RWPE1 (cell line): ENCODE measurements at places on chromosomes 16 and 17.

DNA sequence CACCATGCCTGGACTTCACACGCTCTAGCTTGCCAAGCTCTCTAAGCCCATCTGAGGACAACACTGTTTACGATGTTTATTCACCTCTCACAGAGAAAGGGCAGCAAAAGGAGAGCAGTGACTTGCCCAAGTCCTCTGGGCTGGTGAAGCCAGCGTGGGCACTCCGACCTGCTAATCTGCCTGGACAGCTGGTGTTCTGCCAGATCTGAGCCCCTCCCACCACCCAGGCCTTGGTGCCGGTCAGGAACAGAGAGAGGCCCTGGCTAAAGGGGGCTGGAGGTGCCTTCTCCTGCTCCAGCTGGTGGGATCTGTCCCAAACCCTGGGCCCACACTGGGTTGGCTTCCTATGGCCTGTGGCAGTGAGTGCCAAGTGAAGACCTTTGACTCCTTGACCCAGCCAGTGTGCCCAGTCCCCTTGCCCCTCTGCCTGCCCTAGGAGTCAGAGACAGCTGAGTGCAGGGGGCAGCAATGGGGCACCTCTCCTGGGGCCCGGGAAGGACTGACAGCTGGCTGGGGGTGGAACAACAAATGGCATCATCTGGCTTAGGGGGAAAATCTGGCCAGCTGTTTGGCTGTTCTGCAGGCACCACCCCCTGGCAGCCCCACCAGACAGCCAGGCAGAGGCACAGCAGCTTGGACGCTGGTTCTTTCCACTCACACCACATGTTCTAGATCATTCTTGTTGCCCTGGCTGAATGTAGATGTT is 1.8 kb upstream of the SLC4A1 start:
- DNase-seq = no peak

GRCh38 chr17:57662644-57663308 is 82.3 kb downstream of the CCDC182 start:
- peak; percentile 98 for DNase-seq

GRCh38 chr17:83190004-83190385 is 110.6 kb downstream of the METRNL start:
- DNase-seq = no peak

DNA sequence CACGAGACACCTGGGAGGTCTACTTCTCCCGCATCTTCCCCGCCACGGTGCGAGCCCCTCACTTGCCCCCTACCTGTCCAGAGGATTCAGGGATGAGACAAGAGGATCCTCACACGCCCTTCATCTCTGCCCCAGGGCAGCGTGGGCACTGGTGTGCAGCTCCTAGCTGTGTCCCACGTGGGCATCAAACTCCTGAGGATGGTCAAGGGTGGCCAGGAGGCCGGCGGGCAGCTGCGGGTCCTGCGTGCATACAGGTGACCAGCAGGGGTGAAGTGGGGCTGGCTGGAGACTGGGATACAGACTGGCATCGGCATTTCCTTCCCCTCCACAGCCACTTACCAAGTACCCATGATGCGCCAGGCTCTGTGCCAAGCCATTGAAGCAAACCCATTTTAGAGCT is 28.4 kb upstream of the ALKBH5 start:
- no peak for DNase-seq

GRCh38 chr17:55749985-55750384 is 866 bp upstream of the PCTP start:
- DNase-seq = no peak

DNA sequence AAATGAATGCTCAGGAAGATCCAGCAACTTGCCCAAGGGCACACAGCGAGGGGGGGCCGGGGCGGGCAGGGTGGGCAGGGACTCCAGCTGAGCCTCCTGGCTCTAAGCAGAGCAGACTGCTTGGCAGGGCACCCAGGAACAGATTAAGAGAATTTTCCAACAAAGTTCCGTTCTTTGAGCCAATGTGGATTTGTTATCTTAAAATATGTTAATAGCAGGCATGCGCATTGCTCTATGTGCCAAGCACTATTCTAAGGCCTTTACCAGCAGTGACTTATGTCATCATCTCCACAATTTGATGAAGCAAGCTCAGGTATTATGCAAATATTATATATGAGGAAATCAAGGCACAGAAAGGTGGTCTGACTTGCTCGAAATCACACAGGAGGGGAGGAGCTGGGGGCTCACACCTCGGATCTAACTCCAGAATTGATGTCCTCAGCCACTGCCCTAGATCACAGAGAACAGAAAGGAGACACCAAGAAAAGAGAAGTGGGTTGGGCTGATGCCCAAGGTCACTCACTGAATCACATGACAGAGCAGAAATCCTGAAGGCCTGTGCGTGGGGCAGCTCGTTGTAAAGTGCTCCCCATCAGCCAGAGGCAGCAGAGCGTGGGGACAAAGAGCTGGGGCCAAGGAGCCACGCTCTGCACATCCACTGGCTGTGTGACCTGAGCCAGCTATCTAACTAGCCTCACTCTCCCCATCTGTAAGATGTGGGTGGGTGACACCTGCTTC is 23.2 kb upstream of the MEAK7 start:
- DNase-seq = no peak

DNA sequence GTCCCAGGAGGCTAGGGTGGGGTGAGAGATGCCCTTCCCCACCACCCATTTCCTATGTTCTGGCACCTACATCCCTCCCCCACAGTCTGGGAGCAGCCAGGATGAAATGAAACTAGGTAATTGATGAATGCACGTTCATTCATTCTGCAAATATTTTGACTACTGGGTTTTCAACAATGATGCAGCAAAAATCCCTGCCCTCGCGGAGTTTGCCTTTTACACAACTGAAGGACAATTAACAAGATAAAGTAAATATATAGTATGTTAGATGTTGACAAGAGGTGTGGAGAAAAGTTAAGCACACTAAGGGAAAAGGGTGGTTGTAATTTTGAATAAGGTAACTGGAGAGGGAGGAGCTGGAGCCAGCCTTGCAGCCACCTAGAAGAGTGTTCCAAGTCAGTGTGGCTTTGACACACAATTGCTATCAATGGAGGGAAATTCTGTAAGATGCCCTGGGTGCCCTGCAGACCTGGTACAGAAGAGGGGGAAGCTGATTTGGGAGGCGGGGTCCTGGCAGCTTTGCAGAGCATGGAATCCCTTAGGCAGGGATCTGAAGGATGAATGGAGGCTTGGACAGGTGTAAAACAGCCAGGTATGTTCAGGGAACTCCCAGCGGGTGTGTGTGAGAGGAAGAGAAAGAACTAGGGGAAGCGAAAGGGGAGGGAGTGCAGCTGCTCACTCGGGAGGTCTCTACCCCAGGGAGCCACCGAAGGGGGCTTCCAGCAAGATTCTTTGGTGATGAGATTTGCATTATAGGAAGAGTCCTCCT is 2.5 kb downstream of the TMEM92 start:
- no peak for DNase-seq

DNA sequence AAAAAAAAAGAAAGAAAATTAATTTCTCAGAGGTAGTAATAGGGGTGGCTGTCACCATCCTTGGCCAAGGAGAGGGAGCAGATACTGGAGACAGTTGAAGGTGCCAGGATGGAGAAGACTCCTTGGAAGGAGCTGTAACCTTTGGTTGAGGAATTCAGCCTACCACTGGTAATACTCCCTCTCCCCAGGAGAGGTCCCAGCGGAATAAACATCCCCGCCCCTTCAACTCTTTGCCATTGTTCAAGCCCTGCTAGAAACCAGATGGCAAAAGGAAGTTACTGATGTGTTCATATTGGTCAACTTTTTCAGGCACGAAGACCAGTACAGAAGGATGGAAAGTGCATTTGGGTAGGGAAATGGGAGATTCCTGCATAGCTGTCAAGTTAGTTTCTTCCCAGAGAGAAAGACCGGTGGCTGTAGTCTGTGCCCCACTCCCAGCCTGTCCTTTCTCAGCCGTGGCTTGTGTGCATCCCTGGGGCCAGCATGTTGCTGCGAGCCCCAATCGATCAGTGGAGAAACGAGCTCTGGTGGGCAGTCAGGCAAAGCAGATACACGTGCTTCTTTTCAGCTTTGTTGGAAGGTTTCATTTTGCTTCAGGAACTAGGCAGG is 612.1 kb downstream of the MAF start:
- DNase-seq = no peak

GRCh38 chr16:19785512-19786130 is 67.5 kb downstream of the IQCK start:
- no peak for DNase-seq

DNA sequence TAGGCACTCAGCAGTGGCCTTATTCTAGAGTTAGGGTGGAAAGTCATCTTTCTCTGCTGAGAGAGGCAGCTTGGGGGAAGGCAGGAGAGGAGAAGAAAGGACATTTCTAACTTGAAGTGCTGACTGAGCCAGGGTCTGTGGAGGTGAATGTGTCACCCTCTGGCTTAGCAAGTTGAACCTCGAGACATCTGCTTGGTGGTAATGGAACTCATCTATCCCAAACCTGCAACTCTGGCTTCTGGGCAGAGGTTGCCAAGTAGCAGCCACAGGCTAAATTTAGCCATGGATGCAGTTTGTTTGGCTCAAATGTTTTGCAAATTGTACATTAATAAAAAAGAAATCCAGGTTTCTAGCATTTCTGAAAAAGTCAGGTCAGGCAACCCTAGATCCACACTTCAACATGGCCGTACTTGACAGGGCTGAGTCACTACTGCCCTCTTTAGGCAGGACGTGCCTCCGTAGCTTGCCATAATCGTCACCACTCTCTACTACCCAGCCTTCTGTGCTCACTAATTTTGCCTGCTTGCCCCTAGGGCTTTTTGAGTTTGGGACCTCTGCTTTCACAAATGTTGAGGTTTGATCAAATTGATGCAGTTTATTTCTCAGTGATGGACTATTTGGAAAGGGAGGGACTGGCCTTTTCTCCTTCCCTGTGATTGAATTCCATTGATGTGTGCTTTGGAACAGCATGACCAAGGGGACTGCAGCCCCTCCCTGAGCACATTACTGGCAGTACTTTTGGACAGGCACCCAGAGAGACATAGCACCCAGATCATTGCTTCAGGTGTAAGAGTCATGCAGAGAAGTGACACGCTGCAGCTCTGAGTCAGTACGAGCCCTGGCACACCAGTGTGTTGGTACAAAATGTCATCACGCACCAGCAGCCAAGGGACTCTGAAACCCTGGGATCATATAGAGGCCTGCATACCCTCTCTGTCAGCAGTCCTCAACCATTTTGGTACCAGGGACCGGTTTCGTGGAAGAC is 5.2 kb downstream of the CDH13 start:
- no peak for DNase-seq

GRCh38 chr17:74568106-74568873 is 981 bp upstream of the CD300H start:
- DNase-seq = no peak

- DNase-seq = no peak
Observed at GRCh38 chr16:78390092-78390491, 290.6 kb downstream of the WWOX start.

DNA sequence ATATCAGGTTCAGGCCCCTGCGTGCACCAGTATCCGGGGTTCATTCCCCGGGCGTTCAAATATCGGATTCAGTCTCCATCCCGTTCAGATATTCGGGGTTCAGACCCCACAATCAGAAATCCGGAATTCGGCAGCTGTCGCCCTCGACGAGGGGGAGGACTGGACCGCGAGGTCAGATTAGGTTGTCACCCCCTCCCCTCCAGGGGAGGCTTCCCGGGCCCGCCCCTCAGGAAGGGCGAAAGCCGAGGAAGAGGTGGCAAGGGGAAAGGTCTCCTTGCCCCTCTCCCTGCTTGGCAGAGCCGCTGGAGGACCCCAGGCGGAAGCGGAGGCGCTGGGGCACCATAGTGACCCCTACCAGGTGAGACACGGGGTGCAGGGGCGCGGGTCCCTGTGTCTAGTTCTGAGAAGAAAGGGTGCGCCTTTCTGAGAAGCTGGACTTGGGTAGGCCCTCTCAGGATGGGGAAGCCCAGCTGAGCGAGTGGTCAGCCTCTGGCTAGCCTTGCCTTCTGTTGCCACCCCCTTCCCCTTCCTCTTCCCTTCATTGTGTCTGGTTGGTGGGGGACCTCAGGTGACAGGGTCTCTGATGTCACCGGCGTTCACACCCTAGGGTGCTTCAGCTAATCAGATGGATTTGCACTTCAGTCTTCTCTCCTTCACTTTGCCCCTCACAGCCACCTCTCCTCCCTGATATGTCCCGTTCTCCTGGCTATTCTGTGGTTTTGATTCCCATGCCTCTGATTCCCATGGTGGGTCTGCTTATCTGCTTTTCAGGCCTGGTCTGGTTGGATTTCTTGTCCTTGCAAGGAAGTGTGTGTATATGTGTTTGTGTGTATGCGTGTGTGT is 844 bp downstream of the TAOK2 start:
- DNase-seq = peak; percentile 20

DNA sequence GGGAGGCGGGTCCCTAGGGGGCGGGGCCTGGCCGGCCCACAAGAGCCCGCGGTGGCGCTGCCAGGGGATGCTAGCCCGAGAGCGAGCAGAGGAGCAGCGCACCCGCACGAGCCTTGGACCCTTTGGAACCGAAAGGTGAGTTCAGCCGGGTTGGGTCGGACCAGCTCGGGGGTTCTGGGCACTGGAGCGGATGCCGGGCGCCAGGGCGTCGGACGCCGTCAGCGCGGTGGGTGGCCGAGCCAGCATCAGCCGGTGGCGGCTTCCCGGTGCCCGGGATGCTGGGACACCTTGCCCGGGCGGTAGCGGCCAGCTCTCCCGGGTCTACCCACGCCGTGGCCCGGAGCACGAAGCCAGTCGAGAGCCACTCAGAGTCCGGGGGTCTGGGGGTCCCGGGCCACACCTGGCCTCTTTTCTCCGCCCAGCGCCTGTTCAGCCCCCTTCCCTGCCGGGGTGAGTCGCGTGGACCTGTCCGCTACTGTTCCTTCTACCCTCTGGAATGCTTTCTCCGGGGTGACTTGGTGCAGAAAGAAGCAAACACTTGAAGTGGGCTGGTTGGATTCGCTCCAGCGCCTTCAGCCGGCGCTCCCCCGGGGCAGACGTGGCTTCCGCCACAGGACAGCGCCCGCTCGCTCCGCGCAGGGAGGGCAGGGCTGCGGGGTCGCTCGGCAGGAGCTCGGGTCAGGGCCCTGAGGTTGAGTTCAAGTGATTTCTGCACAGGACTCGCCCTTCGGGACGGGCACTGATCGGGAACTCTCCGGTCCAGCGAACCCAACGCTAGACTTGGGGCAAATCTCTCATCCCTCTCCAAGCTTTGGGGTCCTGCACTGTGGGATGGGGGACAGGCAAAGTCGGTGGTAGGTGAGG is at the start of gene SCNN1G:
SCNN1G (plus strand) TSS at position 67 of the 864 bp plus-strand sequence. CDS start 3,527 bp downstream, outside the sequence.
- DNase-seq = peak; percentile 10

DNA sequence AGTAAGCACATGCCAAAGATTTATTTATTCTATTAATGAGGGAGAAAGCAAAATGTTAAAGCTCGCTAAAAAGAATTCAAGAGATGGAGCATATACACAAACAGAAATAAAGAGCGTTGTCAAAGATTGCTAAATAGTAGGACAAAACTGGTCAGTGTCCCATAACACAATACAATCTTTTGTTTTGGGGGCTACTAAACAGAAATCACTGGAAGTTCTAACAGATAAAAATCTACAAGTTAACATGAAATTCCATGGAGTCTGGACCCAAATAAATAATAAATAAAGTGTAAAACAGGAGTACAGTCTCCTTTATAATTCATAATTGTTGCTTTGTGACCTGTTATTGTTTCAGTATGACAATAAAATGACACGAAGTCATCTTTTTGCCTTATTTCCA is 115.2 kb upstream of the CNTNAP4 start:
- DNase-seq = no peak

GRCh38 chr16:74625500-74626350 is 18.8 kb upstream of the GLG1 start:
- no peak for DNase-seq
